Non-pigmented ciliary epithelial cell (primary cell): ENCODE measurements at places on chromosomes 3 and 15.

DNA sequence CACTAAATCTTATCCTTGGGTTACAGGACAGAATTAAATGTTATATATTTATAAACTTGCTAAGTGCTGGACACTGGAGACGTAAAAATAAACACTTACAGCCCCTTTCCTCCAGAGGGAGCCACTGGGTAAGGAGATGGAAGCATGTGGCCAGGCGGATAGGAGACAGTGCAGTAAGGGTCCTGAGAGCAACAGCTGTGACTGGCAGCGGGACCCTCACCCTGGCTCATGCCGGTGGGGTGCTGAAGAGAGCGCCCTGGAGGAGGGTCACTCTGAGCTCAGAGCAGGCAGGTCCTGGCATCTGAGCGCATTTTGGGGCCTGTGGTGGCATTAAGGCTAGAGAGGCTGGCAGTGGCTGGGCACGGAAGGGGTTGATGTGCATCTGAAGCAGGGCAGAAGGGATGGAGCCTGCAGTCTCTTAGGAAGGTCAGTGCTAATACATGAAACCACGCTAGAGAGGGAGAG, 16.0 kb downstream of the SEC61A1 start:
- no peak for DNase-seq

GRCh38 chr15:65913631-65914199, 44.4 kb downstream of the RAB11A start:
- DNase-seq, result no peak

DNA sequence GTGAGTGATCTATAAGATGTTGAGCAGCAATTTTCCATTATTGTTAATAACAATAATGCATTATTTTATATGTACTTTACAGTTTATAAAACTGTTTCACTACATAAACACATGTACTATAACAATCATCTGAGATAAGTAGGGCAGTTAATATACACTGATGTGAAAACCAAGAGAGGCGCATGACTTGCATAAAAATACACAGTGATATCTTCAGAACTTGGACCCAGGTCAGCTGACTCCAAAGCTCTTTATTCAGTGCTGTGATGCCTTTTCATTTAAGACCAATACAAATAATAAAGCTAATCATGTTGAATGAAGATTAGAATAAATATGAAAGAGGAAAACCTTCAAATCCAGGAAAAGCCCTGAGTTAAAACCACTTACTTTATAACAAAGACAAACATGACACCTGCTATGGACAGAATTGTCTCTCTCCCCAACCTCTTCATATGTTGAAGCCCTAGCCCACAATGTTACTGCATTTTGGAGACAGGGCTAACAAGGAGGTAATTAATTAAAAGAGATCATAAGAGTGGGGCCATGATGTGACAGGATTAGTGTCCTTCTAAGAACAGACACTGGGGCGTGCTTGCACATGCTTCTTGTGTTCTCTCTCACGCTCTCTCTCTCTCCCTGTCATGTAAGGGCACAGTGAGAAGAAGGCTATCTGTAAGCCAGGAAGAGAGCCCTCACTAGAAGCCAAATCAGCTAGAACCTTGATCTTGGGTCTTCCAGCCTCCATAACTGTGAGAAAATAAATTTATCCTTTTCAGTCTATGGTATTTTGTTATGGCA, 55.8 kb upstream of the TSPAN3 start:
- DNase-seq, result no peak

DNA sequence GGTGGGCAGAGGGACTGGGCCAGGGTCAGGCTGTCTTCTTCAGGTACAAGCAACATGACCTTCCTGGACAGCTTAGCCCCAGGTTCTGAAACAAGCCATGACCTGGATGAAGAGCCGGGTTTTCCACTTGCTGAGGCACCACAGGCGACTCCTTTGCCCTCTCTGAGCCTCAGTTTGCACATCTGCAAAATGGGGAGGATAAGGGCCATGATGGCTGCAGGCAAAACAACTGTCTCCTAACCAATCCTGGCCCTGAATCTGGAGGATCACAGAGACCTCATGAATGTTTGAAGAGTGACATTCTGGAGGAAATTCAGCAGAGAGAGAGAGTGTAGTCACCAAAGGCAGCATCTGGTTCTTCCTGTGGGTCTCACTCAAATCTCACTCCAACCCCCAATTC, 8.0 kb downstream of the SLC6A1 start:
- DNase-seq, result no peak

DNA sequence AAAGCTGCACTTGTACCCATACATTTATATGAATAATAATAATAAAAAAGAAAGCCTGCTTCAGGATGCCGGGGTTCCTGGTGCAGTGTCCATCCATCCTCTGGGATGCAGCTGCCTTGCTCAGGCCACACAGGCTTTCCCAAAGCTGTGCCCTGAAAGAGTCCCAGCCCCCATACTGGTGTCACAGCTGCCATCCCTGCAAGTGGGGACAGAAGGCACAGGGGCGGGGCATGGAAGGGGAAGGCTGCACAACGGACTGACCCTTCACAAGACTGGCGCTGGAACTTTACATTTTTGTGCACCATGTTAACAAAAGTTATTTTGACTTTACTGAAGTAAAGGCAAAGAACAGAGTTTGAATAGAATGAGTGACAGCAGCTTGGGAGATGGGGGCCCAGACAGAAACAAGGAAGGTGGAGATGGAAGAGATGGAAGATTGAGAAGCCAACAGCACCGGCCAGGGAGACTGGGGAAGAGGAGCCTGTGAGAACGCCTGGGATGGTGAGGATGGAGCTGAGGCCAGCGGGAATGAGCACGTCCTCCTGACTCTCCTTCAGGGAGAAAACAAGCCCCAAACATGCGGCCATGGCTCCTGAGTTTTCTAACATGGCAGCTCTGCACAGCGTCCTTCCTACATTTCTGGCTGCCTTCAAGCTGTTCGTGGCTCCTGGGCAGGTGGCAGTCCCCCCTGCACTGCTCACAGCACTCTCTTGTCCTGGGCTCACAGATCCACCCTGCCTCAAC, 73.1 kb downstream of the ABTB1 start:
- no peak for DNase-seq

GRCh38 chr15:39092761-39093160, 488.1 kb upstream of the THBS1 start:
- DNase-seq, result no peak

GRCh38 chr3:106446271-106446670, 577.5 kb upstream of the CBLB start:
- no peak for DNase-seq

DNA sequence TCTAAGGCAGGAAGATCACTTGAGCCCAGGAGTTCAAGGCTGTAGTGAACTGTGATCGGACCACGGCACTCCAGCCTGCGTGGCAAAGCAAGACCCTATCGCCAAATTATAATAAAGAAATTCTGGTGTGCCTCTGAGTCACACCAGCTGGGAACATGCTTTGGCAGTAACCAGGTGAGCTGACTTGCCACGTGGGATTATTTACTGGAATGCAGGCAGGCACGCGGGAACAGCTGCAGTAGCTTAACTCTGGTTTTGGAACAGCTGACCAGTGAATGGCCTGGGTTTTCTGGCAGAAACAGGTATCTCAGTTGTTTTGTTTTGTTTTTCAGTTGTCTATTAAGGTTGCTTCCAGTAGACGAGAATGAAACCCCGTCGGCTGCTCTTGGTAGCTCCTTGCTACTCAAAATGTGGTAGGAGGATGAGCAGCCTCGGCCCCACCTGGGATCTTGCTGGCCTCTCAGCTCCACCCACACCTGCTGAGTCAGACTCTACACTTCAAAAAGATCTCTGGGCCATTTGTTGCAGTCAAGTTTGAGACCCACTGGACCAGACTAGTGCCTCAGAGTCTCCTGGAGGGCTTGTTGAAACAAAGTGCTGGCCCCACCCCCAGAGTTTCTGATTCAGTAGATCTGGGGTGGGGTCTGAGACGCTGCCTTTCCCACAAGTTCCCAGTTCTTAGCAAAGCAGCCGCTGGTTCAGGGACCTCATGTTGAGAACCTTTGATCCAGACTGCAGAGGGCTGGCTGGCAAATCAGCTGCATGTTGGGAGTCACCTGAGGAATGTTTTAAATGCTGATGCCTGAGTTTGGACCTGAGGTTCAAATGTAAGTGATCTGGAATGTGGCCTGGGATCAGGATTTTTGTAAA, 26.6 kb downstream of the IDH2 start:
- no peak for DNase-seq

- DNase-seq, result peak; percentile 86
These were observed 51.4 kb downstream of the FLNB start for GRCh38 chr3:58059349-58060321.

DNA sequence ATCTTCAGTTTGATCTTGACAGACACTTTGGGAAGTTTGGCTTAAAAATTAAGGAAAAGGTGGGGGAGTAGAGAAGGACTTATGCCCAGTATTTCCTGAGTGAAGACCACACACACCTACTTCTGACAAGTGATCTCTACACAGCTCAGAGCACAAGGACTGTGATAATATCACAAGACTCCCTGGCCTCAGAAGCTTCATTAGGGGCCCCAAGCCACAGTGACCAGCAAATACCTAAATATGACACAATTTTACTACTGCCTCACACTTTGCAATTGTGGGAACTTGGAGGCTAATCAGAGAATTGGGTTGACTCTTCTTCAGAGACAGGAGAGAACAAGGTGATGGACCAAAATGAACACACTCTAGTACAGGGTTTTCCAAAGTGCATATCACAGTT, 2.6 kb downstream of the ILDR1 start:
- DNase-seq, result no peak

GRCh38 chr3:11640009-11640673, 3.6 kb downstream of the VGLL4 start:
- DNase-seq, result no peak

DNA sequence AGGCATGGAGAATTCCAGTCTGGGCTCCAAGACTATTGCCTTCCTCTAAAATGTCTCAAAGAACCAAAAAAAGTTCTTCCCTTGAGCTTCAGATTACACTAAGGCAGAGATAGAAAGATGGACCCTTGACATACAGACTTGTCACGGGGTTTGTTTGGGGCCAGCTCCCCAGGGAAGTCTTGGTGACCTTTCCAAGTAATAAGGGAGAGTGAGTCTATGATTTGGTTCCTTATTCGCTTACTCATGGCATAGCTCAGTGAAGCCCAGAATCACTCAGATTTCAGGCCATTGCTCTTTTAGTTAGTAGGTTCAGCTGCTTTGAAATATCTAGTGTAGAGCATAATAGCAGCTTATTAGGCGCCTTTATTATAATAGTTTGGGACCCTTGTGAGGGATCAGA, 90.3 kb downstream of the PLCL2 start:
- DNase-seq, result no peak

DNA sequence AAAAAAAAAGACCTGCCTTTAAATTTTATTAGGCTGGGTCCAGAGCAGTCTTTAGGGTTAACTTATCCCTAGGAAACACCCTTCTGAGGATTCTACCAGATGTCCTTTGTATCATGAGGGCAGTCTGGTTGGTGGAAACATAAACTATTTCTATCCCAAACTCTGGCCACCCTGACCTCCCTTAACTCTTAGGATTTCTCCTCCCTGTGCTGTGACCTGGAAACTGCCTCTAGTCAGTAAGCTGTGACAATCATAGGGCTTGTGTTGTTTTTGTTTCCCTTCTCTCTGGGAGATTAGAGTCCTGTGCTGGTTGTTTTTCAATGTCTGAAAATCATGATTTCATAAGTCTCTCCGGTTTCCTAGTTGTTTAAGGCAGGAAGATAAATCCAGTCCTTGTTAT, 78.1 kb downstream of the TNFAIP8L3 start:
- DNase-seq, result no peak

- peak; percentile 20 for DNase-seq
These were observed 234.9 kb downstream of the NEK10 start for GRCh38 chr3:27134171-27134796.

GRCh38 chr3:99315896-99316295, 322.5 kb upstream of the COL8A1 start:
- DNase-seq, result no peak

DNA sequence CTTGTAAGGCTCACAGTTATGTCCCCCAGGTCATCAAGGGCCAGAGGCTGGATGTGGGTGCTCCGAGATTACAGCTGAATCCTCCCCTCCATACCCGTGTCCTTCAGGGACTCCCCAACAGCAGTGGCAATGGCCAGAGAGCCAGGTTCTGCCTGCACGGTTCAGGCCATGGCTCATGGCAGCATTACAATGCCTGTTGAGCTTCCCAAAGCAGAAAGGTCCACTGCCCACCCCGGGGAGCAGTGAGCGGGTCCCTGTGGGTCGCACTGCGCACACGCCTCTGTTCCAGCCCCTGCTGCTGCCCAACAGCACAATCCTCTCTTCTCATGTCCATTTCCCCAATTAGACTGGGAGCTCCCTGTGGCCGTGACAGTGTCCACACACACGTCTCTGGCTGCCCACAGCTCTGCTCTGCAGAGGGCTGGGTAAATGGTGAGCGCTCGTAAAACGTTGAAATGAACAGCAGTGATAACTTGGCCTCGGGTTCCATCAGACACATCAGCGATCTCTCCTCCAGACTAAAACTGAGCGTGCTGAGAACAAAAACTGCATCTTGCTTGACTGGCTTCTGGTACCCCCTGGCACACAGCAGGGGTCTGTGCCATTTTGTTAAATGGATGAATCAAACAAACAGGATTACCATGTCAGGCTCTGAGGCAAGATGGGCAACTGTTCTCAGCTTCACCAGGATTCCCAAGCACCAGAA, 80.4 kb downstream of the VGLL4 start:
- DNase-seq, result no peak

DNA sequence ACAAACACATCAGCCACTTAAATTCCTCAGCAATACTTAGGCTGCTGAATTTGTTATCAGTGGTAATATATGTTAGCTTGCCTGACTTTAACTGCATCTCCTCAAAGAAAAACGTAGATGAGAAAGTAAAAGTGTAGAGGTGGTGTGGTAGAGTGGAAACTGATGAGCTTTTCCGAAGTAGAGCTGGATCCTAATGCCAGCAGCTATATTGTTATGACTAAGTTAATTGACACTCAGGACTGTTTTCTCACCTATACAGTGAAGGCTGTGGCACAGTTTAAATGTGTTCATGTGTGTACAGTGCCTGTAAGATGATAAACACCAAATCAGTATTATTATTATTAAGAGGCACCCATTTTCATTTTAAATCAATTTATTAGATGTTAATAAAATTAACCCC, 174.9 kb downstream of the TNIK start:
- DNase-seq, result no peak

- DNase-seq, result no peak
These were observed 29.9 kb upstream of the PDE8A start for GRCh38 chr15:84951736-84952135.

- no peak for DNase-seq
These were observed 78.4 kb upstream of the NR2F2 start for GRCh38 chr15:96252148-96252547.

DNA sequence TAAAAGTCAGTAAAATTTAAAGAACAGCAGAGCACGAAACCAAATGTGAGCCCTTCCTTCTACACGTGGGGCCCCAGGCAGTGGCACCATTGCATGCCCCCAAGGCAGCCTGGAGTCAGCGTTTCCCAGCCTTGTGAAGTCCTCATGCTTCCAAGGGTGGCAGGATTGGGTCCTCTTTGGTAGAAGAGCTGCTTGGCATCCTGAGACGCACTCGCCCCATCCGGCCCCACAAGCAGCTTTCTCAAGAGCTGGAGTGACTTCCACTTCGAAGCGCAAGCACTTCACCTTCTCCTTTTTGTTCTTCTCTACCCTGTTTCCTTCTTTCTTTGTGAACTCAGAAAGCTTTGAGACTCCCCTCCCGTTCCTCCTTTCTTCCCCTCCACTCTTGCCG, 34.7 kb downstream of the ZNF710 start:
- no peak for DNase-seq
